ENCODE measurements at places on chromosomes 1 and 21.

DNA sequence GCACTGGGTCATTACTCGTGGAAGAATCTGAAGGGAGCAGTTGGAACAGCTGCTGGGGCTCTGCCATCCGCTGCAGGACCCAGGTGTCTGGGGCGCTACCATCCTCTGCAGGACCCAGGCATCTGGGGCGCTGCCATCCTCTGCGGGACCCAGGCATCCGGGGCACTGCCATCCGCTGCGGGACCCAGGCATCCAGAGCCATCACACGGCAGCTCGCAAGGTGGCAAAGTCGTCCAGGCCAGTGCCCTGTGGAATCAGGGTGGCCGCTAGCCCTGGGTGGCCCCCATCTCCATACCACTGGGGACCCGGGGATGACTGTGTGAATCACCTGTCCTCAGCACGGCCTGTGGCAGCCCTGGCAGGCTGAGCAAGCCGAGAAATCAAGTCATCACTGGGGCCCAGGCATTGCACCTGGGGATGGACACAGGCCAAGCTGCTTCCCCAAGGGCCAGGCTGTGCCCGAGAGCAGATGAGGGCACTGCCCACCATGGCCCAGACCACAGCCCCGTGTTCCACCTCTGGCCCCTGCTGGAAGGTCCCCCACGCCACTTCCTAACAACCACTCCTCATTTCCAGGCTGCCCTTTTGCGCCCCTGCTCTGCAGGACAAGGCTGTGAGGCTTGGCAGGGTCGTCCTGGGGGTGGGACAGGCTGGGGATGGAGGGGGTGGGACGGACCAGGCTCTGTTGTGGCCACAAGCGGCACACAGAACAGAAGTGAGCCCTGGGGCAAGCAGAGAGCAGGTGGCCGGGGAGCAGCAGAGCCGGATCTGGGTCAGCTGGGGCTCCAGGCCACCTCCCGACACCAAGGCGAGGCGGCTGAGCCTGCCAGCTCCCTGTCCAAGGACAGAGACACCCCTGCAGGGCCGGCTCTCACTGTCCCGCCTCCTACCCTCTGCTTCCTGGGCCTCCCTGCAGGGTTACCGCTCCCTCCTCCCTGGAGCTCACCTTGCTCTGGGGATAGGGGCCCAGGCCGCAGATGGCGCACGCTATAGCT lies 12.7 kb downstream of the GABRD start:
- DNase-seq, result no peak

GRCh38 chr1:56811331-56811730 lies 7.9 kb downstream of the FYB2 start:
- DNase-seq, result no peak

DNA sequence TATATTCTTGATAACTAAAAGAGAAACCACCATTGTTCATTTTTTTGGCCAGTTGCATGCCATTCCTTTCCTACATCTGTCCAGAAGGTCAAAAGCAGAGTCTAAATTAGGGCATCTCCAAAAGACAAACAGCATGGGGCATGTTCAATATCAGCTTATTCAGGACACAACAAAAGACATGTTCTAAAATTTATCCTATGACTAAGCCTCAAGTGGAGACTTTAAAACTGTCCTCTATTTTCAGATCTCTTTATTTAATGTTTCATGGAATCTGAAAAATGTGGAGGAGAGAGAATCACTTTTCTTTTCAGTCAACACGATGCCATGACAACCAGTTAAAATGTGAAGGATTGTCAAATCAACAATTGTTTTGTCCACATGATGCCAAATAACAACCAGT lies 303.4 kb upstream of the PRMT6 start:
- no peak for DNase-seq

GRCh38 chr1:232650845-232651244 lies 20.9 kb upstream of the SIPA1L2 start:
- DNase-seq, result no peak

- DNase-seq, result peak; percentile 28
These were observed 475 bp upstream of the NPPB start for GRCh38 chr1:11858968-11859871.

DNA sequence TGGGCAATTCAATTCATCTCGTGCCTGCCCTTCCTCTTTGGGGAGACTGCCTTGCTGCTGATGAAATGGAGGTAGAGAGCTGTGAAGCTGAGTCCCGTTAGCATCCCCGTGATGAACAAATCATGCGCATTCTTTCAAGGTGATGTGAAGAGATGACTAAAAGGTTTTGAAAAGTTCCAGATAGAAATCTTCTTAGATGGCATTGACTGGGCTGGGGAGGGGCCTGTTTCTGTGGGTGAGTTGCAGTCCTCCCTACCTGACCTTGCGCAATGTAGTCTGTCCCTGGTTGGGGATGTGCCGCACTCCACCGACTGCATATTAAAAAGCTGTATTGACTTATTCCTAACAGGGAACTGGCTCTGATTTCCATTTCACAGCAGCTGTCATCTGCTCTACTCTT lies 49.6 kb downstream of the ST6GALNAC3 start:
- DNase-seq, result no peak

DNA sequence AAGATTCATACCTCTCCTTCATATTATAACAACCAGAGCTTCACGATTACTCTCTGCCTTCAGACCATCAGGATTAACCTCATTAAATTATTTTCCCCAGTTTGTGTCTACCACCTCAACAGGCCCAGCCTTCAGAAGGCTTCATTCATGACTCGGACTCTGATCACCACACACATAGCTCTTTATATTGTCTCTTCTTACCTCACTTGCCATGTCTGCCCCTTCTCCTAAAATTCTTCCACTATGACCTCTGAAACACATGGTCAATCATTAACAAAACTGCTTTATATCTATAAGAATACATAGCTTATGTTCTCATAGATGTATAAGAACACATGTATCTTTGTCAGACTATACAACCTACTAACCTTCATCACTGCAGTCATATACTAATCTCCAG lies 79.8 kb downstream of the USP1 start:
- DNase-seq, result no peak
